SW 1271 (cell line): ENCODE measurements at places on chromosomes 5 and 9.

- no peak for DNase-seq
These were observed 176.6 kb downstream of the CACNA1B start for GRCh38 chr9:138053996-138054752.

DNA sequence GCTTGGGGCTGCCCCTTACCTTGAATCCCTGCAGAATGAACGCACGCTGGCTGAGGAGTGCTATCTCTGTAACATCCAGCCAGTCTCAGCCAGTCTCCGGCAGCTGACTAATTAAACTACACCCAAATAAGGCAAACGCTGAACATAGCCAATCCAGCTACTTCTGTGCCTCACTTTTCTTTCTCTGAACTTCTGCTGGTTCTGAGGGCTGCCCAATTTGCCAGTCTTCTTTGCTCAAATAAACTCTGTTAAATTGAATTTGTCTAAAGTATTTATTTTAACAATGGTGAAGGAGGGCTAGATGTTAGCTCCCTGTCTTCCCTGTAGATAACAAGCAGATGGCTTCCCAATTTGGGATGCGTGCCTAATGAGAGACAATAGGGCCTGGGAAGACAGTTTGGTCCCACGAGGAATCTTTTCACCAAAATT, 154.0 kb upstream of the NFIL3 start:
- DNase-seq: no peak

- no peak for DNase-seq
These were observed 97.9 kb upstream of the RANBP6 start for GRCh38 chr9:6113312-6113711.

- DNase-seq: no peak
These were observed 94.6 kb upstream of the RASGRF2 start for GRCh38 chr5:80865551-80865950.

DNA sequence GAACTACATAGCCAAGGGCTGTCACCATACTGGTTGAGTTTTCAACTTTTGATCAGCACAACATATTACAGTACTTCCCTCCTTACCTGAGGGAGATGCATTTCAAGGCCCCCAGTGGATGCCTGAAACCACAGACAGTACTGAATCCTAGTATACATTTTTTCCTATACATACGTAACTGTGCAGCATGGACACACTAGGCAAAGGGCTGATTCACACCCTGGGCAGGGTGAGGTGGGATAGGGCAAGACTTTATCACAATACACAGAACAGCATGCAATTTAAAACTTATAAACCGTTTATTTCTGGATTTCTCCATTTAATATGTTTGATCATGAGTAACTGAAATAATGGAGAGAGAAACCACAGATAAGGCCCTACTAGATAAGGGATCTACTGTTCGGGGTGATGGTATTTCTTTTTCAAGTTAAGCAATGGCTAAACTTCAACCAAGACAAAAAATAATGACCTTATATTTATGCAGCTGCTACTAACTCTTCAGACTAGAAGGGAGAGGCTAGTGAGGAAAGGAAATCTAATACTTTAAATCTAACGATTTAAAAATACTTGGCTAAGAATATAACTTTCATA, 186.9 kb upstream of the GNA14 start:
- no peak for DNase-seq

- DNase-seq: no peak
These were observed 33.2 kb upstream of the DMXL1 start for GRCh38 chr5:119037496-119038215.

DNA sequence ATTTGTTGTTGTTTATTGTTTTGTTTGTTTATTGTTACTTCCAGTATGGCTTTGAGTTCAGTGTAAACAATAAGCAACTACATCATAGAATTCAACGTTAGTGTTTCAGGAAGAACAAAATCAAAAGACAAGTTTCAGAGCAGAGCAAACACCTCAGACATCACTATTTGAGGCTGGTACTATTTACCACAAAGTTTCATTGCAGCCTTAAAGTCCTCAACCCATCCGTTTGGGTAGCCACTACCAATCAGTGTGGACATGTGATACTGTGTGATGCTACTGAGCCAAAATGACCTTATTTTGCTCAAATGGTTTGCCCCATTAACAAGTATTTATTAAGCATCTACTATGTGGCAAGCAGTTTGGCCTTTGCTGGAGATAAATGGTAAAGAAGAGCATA, 458.5 kb upstream of the PTGER4 start:
- DNase-seq: no peak

DNA sequence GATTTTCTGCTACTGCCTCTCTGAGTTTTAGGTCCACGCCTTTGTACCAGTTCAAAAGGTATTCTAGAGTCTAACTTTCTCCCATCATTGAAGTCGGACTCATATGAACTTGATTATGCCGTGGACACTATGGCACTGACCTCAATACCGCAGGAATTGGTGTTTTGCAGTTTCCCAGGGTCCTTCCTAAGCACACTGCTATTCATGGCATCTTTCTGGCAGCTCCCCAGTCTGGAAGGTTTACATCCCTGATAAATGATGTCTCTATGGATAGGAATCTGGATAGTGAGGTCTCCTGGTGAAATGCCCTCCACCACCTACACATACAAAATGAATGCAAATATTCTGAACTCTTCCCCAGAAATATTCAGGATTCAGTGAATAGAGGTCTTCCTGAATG, 422.2 kb downstream of the CTNND2 start:
- no peak for DNase-seq
